ENCODE measurements at places on chromosomes 4 and X. TPM values are rescaled to one million over a fixed set of nuclear protein-coding genes. Genes with fewer than 3 reads are reported as not detected.

DNA sequence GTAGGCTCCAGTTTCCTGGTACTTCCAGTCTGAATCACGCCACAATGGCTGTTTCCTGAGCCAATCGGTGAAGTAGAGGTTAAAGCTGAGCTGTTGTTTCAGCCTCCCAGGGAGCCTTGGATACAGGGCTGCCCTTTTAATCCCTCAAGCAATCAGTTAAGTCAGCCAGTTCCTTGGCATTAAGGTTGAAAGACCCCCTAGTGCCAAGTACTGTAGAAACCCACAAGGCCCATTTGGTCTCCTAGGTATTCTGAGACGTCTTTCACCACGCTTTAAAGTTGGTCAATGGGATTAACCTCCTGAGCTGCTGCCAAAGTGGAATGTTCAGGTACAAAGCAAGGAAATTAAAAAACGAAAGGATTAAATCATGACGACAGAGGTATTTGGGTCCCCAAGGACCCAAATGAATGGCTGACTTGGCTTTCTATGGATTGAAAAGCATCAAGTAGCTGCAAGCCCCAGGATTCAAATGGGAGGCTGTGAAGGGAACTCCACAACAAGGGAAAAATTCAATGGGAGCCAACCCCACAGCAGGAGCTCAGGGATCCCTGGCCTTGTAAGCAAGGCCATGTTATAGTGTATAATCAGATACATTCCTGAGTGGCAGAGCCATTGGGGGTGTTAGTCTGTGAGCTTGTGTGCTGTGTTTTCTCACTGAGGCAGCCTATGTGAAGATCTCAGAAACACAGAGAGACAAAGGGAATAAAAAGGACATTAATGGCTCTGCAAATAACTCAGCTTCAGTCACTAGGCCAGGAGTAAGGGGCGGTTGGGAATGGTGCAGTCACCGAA lies 86.0 kb downstream of the ATG4A start:
- DNase-seq = no peak

- DNase-seq = peak; percentile 10
Measured at GRCh38 chrX:135931644-135932487, 38.4 kb downstream of the SAGE1 start.

Gene ERAS
- not detected for total RNA-seq

Gene BCORL1
- total RNA-seq = 9.0 TPM

DNA sequence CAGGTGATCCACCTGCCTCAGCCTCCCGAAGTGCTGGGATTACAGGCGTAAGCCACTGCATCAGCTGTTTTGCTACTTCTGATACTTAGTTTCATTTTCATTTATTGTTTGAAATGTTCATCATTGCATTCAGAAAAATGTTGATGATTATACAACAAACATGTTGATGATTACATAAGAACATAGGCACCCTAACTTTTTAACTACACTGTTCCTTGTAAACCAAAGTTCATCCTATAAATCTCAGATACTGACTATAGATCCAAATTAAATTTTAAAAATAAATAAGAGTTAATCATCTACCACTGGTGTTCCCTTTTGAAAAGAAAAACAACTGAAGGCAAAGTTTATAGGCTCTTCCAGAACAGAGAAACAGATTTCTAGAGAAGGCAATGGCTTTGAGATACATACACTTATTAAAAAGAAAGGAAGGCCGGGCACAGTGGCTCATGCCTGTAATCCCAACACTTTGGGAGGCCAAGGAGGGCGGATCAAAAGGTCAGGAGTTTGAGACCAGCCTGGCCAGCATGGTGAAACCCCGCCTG lies 23.4 kb downstream of the TRIM75 start:
- DNase-seq = no peak

Gene MAOA
- 6.1 TPM for total RNA-seq

DNA sequence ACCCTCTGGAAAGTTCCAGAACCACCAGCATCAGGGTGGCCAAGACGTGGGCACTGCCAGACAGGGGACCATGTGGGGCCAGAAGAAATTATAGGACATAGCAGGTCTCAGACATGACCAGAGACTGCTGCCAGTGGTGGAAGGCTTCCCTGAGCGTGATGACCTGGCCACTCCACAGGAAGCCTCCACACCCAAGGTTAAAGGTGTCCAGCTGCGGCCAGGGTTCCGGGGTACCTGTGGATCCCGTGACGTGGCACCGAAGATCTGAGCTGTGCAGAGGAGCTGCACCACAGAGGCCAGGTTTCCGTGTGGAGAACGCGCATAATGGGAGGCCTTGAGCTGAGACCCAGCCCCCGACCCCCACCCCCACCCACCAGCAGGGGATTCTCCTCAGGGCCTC lies 16.4 kb upstream of the CTBP1 start:
- no peak for DNase-seq

DNA sequence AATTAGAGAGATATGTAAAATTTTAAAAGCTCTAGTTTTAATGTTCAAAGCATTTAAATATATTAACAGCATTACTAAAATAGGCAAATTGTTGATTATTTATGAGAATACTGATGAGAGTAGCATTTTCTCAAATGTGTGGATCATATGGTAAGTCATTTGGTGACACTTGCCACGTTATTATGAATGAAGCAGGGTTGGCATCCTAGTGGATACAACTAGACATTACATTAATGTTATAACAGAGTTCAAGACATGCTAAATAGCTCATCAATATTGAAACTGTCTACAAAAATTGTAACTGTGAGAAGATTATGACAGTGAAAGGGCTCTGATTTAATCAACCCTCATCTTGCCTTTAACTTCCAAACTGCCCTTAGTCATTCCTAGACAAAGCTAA lies 171.1 kb downstream of the PDGFC start:
- DNase-seq = no peak

Gene ERCC6L
- total RNA-seq = 23.9 TPM

Gene NWD2
- total RNA-seq = not detected

Gene TMPRSS11A
- not detected for total RNA-seq

Gene ZFYVE28
- 3.9 TPM for total RNA-seq

Gene ZNF182
- 6.8 TPM for total RNA-seq

GRCh38 chr4:173167758-173168395 lies 734 bp upstream of the GALNT7 start:
- DNase-seq = no peak

Gene SPATA4
- total RNA-seq = not detected

Gene SFRP2
- total RNA-seq = 342 TPM

DNA sequence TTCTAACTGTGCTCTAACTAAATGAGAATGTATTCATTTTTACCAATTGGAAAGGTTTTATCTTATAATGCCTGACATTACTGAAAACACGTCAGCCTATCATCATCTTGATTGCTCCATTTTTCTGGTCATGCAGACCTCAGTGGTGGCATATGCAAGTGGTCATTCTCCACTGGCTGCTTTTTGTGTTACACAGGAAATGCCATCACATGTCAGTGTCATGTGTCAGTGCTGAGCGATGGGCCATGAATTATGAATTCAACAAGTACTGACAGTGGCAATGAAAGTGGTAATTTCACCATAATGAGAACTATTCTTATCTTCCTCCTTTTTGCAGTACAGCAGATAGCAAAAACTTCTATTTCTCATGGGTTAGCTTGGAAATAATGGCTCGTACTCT lies 190.5 kb downstream of the PACRGL start:
- no peak for DNase-seq

GRCh38 chr4:40122941-40123340 lies 66.3 kb downstream of the N4BP2 start:
- DNase-seq = no peak

DNA sequence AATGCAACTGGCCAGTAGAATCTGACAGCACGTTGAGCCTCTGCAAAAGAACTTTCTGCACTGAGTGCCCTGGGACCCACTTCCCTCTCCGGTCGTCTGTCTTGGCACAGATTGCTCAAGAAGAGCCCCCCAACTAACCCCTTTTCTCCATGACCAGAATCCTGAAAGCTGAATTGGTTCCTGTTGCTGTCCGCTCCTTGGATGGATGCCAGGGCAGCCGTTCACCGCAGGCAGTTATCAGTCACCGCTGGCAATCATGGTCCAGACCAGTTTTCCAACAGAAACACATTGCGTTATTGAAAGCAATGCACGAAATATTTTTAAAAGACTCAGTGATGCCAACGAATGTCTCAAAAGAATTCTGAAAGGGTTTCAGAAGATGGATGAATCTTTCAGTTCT lies 733.7 kb upstream of the FRG1 start:
- DNase-seq = no peak

DNA sequence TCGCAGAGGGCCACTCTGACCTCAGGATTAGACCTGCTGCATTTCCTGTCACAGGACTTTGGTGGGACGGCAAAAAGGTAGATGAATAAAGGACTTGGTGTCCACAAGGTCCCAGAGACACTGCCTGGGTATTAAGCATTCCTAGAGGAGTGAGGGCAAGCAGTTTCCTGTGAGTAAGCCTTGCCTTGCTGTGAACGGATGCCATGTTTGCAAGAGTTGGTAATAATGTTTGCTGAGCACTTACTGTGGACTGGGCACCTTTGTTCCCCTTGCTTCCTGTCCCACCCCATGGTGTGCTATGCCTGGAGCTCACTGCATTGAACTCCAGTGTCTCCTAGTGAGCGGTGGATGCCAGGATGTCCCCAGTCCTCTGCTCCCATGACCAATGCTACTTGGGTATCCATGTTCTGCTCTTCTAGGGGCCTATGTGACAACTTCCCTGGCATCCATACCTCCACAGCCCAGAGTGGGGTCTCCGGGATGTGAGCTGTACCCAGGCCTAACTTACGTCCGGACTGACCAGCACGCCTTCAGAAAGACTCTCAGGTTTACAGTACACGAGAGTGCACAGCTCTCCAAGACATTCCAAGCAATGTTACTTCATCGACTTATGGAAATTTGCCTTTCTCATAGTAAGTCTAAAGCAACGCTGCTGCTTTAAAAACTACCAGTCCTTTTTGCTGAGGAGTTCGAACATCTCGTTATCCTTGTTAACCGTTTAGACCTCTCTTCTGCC lies 95.5 kb upstream of the MSX1 start:
- DNase-seq = no peak

- no peak for DNase-seq
Measured at GRCh38 chr4:77880784-77881183, 18.2 kb downstream of the MRPL1 start.

DNA sequence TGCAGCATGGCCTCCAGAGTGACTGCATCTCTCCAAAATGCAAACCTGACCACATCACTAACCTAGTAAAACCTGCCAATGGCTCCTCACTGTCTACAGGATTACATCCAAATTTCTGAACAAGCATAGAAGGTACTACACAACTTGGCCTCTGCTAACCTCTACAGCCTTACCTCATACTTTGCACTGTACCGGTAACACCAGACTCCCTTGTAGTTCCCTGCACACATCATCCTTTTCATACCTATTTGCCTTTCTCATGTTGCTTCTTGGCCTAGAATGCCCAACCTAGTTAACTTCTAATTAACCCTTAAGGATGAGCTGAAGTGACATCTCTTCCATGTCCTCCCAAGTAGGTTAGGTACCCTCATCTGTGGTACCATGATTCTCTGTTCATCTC lies 33.4 kb upstream of the KCNE5 start:
- no peak for DNase-seq

- DNase-seq = no peak
Measured at GRCh38 chrX:20217271-20217670, 49.4 kb downstream of the RPS6KA3 start.

DNA sequence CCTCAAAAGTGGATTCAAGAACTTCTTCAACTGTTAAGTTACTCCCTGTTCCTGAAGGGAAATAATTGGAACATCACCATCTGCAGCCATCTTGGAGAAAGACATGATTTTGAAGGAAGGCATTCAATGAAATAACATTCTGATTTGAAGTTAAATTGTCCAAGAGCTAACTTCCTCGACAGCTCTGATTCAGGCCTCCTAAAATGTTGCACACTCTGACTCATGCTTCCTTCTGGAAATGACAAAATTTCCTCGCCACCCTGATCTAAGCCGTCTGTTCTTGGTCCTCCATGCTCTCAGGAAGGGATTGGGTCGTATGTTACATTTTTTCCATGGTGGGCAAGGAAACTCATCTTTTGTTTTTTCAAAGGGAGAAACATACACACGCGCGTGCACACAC lies 496.9 kb upstream of the DIPK2B start:
- DNase-seq = no peak

DNA sequence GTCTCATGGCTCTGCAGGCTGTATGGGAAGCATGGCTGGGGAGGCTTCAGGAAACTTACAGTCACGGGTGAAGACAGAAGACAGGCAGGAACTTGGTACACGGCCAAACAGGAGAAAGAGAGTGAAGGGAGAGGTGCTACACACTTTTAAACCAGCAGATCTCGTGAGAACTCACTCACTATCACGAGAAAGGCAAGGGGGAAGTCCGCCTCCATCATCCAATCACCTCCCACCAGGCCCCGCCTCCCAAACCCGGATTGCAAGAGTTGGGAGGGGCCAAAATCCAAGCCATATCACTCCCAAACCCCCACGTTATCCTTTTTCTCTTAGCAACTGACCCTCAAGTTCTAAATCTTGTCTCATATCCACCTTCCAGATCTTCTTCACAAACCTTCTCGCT lies 1710.5 kb upstream of the TENM3 start:
- DNase-seq = no peak

All from H1 (cell line).